ENCODE measurements at places on chromosomes 12 and 14. TPM values are rescaled to one million over a fixed set of nuclear protein-coding genes. Genes with fewer than 3 reads are reported as not detected.

- no peak overlapping the region for H3K27ac ChIP-seq
- no peaks in the 10 kb centered on the region for H3K27me3 ChIP-seq
- DNase-seq = peak; percentile 59
- H3K36me3 ChIP-seq = no peaks in the 10 kb centered on the region
- H3K4me1 ChIP-seq = no peaks in the 10 kb centered on the region
Measured at GRCh38 chr12:106282457-106283097, 20.0 kb upstream of the TCP11L2 start.

DNA sequence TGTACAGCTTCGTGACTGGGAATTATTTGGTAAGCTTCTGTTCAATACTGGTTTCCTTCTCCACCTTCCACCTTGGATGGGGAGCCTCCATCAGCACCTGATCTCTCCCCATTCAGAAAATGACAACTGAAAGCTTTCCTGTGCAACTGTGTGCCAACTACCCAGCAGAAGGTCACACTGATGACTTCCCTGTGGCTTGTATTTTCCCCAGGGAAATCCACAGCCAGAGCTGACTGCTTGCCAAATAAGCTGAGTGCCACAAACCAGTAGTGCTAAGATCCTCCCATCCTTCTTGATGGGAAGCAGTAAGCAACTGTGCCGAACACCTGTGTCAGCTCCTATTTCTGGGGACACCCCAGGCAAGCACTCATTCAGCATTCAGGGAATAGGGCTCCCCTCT, 257.2 kb upstream of the SOX5 start:
- H3K4me1 ChIP-seq = no peaks in the 10 kb centered on the region
- DNase-seq = no peak
- H3K27ac ChIP-seq = no peak overlapping the region
- H3K36me3 ChIP-seq = no peaks in the 10 kb centered on the region
- H3K4me3 ChIP-seq = no peak overlapping the region

- H3K4me3 ChIP-seq = no peak overlapping the region
- H3K27ac ChIP-seq = no peak overlapping the region
- no peaks in the 10 kb centered on the region for H3K36me3 ChIP-seq
- DNase-seq = no peak
- H3K27me3 ChIP-seq = no peaks in the 10 kb centered on the region
- H3K4me1 ChIP-seq = no peaks in the 10 kb centered on the region
Measured at GRCh38 chr12:127925971-127926370, 341.0 kb upstream of the TMEM132C start.

DNA sequence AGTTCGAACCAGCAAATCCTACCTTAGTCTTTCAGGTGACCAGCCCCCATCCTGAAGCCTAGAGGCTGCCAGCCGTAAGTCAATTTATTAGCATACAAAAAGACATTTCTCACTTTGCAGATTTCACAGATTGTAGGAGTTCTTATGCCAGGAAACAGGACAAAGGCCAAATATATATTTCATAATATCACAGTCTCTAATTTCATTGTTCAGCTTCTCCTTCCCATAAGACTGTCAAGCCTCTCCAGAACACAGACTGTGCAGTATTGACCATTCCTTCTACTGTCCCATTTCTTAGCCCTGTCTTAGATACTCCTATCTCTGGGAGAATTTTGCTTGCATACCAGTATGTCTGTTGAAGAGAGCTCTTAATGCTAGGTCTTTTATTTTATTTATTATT, 89.2 kb upstream of the RESF1 start:
- H3K4me1 ChIP-seq = peaks cover 9% of the 10 kb centered on the region
- H3K27me3 ChIP-seq = no peaks in the 10 kb centered on the region
- no peak overlapping the region for H3K4me3 ChIP-seq
- H3K27ac ChIP-seq = no peak overlapping the region
- DNase-seq = no peak

- peak overlapping the region; percentile 30 for H3K4me3 ChIP-seq
- peak overlapping the region; percentile 62 for H3K27ac ChIP-seq
- H3K36me3 ChIP-seq = no peaks in the 10 kb centered on the region
- no peaks in the 10 kb centered on the region for H3K27me3 ChIP-seq
- DNase-seq = peak; percentile 29
Measured at GRCh38 chr12:44847888-44848702, 28.0 kb downstream of the NELL2 start.

GRCh38 chr12:12486661-12487240, 75.9 kb downstream of the DUSP16 start:
- no peak overlapping the region for H3K27ac ChIP-seq
- H3K4me3 ChIP-seq = no peak overlapping the region
- peaks cover 16% of the 10 kb centered on the region for H3K4me1 ChIP-seq
- DNase-seq = no peak

GRCh38 chr12:89059056-89059455, 293.2 kb downstream of the DUSP6 start:
- no peaks in the 10 kb centered on the region for H3K27me3 ChIP-seq
- no peaks in the 10 kb centered on the region for H3K4me1 ChIP-seq
- no peak overlapping the region for H3K4me3 ChIP-seq
- DNase-seq = no peak

DNA sequence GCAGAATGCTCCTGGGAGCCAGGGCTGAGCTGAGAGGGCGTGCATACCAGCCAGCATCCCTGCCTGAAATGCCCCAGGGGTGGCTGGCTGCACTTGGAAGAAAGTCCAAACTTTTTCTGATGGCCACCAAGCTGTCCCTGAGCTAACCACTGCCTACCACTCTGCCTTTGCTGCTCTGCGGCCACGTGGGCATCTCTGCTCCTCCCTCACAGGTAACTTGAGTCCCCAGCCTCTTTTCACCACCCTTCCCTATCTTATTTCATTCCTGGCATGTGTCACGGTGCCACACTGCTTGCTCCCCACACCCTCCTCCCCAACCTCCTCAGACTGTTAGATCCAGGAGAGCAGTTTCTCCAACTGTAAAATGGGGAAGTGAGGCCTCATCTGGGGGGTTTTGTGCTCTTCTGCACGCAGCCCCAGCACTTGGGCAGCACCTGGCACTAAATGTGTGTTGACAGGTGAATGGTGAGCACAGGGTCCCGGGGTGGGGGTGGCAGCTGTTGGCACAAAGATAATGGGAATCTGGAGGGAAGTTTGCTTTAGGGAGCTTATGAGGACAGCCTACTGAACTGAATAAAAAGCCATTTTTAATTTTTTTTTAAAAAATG, 113.0 kb downstream of the GLT1D1 start:
- no peak overlapping the region for H3K27ac ChIP-seq
- no peaks in the 10 kb centered on the region for H3K36me3 ChIP-seq
- no peaks in the 10 kb centered on the region for H3K4me1 ChIP-seq
- H3K27me3 ChIP-seq = no peaks in the 10 kb centered on the region

- no peak overlapping the region for H3K27ac ChIP-seq
- no peaks in the 10 kb centered on the region for H3K36me3 ChIP-seq
- H3K27me3 ChIP-seq = no peaks in the 10 kb centered on the region
- H3K4me1 ChIP-seq = no peaks in the 10 kb centered on the region
- no peak for DNase-seq
- H3K4me3 ChIP-seq = no peak overlapping the region
Measured at GRCh38 chr14:33061667-33062325, 123.1 kb downstream of the NPAS3 start.

- no peaks in the 10 kb centered on the region for H3K36me3 ChIP-seq
- no peaks in the 10 kb centered on the region for H3K27me3 ChIP-seq
- no peak overlapping the region for H3K27ac ChIP-seq
- H3K4me1 ChIP-seq = no peaks in the 10 kb centered on the region
Measured at GRCh38 chr12:29750928-29751220, 32.9 kb downstream of the TMTC1 start.

DNA sequence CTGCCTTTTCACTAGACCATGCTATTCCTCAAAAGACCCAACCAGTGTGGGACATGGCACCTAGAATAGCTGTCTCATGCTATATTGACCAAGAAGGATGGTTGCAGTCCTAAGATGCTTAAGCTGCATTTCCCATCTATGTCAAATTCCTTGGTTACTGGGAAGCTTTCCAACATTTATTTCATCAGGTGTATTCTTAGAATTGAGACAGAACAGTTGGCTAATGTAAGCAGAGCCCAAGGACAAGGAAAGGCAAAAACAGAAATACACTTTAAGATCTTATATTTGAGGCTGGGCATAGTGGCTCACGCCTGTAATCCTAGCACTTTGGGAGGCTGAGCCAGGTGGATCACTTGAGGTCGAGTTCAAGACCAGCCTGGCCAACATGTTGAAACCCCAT, 24.7 kb downstream of the ARG2 start:
- H3K4me3 ChIP-seq = no peak overlapping the region
- H3K27ac ChIP-seq = no peak overlapping the region
- no peak for DNase-seq
- peaks cover 17% of the 10 kb centered on the region for H3K36me3 ChIP-seq
- H3K4me1 ChIP-seq = no peaks in the 10 kb centered on the region

DNA sequence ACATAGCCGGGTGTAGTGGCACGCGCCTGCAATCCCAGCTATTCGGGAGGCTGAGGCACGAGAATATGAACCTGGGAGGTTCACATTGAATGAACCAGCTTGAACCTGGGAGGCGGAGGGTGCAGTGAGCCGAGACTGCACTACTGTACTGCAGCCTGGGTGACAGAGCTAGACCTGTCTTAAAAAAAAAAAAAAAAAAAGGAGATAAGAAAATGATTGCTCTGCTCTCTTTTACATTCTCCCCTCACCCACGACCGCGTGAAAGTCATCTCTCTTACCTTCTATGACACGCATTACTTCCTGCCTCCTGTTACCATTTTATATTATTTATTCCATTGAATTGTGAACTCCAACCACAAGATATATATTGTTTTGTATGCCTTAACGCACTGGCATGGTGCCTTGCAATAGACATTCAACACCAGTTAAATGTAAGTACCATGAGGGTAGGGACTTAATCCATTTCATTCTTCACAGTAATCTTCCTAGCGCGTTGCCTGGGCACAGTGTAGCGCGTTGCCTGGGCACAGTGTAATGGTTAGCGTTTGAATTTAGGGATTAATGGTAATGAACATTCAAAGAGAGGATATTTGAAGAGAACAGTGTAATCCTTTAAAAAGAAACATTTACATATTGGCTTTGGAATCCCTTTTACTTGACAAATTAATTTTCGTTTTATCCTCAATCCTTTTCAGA, 2.7 kb downstream of the RAP1B start:
- peak overlapping the region; percentile 89 for H3K4me3 ChIP-seq
- DNase-seq = peak; percentile 51
- peak overlapping the region; percentile 97 for H3K27ac ChIP-seq
- H3K4me1 ChIP-seq = peaks cover 32% of the 10 kb centered on the region
- H3K36me3 ChIP-seq = peaks cover 4% of the 10 kb centered on the region
- H3K27me3 ChIP-seq = no peaks in the 10 kb centered on the region

DNA sequence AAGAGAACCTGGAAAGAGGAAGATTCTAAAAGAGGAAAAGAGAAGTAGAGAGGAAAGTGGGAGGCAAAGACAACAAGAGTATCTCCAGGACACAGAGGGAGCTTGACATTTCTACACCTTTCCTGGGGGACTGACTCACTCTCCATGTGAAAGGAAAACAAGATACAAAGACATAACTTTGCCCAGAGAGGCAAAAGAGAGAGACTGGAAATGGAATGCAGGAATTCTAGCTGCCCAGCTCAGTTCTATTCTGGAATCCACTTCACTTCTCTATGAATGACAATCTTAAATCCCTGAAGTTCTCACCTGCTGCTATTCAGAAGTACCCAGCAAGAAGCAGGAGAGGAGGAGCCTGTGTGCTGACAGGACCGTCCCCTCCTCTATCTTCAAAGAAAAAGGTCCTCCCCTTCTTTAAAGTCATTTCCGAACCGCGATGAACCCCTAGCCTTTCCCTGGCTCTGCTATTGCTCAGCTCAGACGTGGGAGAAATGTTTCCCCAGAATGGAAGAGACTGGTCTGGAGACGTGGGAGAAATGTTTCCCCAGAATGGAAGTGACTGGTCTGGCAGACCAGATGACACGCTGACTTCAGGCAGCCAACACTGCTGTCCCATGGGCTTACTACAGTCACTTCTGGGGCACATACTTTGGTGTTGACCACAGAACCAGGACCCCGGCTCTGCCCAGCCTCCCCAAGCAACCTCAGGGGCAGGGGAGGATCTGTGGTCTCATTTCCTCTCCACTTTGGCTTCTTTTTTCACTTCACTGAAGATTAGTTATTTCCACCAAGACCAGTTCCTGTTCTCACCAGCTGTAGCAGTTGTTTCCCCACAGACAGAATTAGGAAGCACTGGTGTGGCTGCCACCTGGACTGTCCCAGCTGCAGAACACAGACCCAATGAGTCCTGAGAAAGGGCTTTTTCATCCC, 8.3 kb downstream of the FMNL3 start:
- H3K36me3 ChIP-seq = no peaks in the 10 kb centered on the region
- DNase-seq = peak; percentile 24
- H3K27me3 ChIP-seq = no peaks in the 10 kb centered on the region
- H3K4me1 ChIP-seq = peaks cover 14% of the 10 kb centered on the region

DNA sequence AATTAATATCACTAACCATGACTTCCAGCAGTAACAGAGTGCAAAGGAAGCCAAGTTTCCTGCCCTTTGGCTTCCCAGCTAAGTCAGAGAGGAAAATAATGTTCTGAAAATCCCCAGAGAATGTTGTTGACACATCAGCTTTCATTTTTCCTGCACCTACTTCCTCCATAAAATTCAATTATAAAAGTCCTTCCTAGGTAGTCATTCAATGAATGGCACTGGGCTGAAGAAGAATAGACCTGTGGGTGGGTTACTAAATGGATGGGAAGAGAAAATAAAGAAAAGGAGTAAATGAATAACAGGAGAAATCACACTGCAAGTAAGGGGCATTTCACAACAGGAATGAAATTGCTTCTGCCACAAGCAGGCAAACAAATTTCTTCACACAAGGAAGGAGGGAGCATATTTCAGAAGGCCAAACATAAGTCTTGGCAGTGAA, 73.2 kb upstream of the MDM1 start:
- no peaks in the 10 kb centered on the region for H3K36me3 ChIP-seq
- no peak for DNase-seq
- H3K27me3 ChIP-seq = no peaks in the 10 kb centered on the region
- H3K4me1 ChIP-seq = no peaks in the 10 kb centered on the region
- H3K27ac ChIP-seq = no peak overlapping the region

DNA sequence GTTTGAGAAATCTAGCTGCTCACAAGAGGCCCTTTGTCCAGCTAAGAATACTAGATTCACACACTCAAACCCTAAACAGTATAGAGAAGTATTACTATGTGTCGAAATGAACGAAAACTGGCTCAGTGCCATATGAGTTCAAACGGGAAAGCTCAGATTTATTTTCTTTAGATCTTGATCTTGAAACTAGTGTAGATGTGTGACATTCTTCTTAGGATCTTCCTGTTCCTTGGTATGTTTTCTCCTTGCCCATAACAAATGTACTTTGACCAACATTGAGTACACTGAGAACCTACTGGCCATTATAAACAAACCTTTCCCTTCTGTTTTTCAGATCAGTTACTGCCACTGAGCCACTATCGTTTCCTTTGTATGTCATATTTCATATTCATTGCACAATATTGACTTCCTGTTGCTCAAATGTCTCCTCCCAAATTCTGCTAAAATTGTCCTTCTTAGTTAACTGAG, 21.3 kb downstream of the MYBPC1 start:
- H3K27me3 ChIP-seq = no peaks in the 10 kb centered on the region
- no peaks in the 10 kb centered on the region for H3K36me3 ChIP-seq
- DNase-seq = peak; percentile 24
- H3K4me3 ChIP-seq = no peak overlapping the region
- H3K4me1 ChIP-seq = no peaks in the 10 kb centered on the region

Gene TAS2R8
- polyA plus RNA-seq = not detected

Gene LRTM2
- polyA plus RNA-seq = not detected

Gene CNTN1
- not detected for polyA plus RNA-seq

Gene OASL
- 1.2 TPM for polyA plus RNA-seq

Gene MYF6
- polyA plus RNA-seq = not detected

Gene ABCD2
- 7.1 TPM for polyA plus RNA-seq

All from naive thymus-derived CD4-positive, alpha-beta T cell (primary cell).